ENCODE measurements at places on chromosomes 1 and 21. TPM values are rescaled to one million over a fixed set of nuclear protein-coding genes. Genes with fewer than 3 reads are reported as not detected.

Gene CAPN8
- not detected for total RNA-seq

Gene RIPPLY3
- total RNA-seq, result not detected

Gene CSF3R
- 37.1 TPM for total RNA-seq

Gene AGO1
- 20.5 TPM for total RNA-seq

Gene ZNF697
- total RNA-seq, result 13.1 TPM

Gene RGS1
- 39.6 TPM for total RNA-seq

Gene MR1
- total RNA-seq, result 16.2 TPM
